Stimulated activated CD4-positive, alpha-beta T cell treated with anti-CD3 and anti-CD28 coated beads, Interleukin-4, amount 100 ng/mL, for 48 hours (primary cell): ENCODE measurements at places on chromosomes 11 and 22.

- no peak for DNase-seq
Observed at GRCh38 chr11:1567052-1567720, 4.9 kb downstream of the DUSP8 start.

- DNase-seq: no peak
Observed at GRCh38 chr11:73648121-73648520, 1.7 kb downstream of the PLEKHB1 start.

DNA sequence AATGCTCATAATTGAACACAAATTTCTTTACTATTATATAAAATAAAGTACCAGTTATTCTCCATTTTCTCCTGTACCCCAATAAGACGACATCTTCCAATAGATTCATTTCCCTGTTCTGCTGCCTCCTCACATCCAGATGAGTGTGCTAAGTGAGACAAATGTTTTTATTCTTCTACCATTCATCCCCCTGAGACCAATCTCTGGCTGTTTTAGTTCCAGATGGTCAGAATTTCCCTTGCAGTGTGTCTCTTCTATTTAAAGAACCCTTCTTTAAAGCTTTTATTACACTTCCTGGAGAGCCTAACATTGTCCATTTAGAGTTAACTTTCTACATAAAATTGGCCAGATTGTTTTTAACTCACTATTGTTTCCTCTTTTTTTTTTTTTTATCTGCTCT lies 41.2 kb upstream of the GLYATL1 start:
- no peak for DNase-seq

DNA sequence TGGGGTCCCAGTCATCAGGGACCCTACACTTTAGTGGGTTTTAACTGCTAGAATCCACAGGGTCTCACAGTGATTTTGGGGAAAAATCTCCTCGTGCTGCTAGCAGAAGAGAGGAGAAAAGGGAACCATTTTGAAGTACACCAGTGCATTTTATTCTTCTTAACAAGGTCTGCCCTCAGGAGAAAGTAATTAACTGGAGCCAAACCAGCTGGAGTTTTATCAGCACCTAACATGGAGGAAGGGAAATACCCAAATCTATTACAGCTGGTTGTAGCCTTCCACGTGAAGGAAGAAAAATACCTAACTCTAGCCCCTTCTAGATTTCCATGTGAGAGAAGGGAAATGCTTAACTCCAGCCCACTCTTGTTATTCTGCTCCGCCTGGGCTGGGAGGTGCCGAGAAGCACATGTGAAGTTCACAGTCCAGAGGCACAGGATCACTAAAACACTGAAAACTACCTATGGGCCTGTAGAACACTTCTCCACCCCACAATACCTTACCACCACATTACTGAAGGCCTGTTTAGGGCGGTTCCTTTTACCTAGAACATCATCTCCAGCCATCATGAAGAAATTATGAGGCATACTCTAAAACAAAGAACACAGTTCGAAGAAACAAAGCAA lies 31.3 kb upstream of the TEAD1 start:
- DNase-seq: no peak

- no peak for DNase-seq
Observed at GRCh38 chr11:74470526-74470925, 3.2 kb upstream of the KCNE3 start.

DNA sequence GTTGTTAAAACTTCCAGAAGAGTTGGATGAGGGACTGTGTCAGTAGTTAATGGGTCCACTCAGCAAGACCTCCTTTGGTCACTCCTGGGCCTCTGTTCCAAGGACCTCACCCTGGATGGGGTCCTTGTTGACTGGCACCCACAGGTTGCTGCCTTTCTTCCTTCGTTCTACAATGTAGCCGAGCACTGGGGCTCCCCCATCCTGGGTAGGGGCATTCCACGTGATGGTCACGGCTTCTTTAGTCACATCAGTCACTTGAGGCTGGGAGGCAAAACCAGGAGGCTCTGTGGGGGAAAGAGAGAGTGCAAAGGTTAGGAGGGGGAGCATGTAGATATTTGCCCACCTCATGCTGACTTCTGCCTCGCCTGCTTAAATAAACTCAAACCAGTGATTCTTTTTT lies 12.0 kb downstream of the TMEM86A start:
- DNase-seq: no peak

- no peak for DNase-seq
Observed at GRCh38 chr11:96960476-96960875, 570.7 kb downstream of the JRKL start.

DNA sequence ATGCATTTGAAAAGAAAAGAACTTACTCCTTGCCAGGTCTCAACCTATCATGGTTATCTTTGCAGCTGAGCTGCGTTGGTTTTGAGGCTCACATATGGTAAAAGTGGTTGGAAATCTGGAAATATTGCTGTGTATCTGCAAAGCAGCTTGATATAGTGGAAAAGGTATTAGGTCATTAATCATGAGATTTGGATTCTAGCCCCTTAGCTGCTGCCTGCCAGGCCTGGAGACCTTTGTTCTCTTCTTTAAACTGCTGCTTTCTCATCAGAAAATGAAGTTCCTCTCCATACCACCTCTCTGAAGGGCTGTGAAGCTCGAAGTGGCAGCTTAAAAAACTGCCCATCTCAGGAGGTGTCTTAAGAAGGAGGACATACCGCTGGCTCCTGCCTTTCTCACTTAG lies 5.7 kb downstream of the PPARA start:
- DNase-seq: no peak

DNA sequence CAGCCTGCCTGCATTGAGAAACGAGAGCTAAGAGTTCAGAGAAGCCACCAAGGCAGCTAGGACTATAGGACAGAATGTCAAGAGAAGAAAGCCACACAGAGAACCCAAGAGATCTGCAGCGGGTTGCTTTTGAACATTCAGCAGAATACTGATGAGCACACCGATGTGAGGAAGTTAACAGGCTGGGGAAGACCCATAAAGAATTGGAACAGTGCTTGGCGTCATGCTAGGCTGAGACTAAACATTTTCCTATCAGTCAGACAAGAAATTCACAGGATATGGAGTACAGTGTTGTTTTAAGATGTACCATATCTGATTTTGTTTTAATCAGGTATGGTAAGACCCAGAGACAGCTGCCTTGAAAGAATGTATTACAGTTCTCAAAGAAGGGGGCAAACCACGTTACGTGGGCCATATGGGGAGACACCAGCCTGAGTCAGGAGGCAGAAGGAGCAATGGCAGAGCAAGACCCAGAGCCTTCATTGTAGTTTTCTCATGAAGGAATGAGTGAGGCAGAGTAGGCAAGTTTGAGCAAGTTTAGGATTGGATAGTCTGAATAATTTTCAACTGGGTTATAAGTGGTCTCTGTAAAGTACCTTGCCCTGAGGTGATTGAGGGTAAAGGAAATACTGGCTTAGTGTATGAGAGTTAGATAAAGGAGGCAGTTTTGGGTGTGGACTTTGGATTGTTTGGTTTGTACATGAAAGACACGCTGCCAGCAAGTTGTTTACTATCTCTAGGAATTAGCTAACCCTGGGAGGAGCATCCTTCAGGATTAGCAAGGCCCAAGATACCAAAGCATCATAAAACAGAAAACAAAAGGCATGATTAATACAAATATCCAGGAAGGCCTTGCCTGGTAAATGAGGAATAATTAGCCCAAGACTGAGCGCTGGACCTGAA lies 14.3 kb downstream of the LRRC75B start:
- DNase-seq: no peak

DNA sequence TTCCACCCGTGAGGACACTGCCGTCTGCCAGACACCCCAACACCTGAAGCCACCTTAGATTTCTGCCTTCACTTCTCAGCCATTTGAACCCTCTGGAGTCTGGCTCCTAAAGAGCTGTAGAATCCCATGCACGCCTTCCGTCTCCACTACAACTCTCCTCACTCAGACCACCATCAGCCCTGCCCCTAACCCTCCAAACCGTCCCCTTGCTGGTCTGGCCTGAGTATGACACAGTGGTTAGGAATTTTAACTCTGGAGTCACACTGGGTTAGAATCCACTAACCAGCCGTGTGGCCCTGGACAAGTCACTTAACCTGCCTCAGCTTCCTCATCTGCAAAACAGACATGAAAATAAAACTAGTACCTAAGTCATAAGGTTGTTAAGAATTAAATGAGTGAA lies 3.0 kb downstream of the CNIH2 start:
- no peak for DNase-seq

GRCh38 chr22:49455595-49455994 lies 372.1 kb downstream of the BRD1 start:
- DNase-seq: no peak

GRCh38 chr11:2932850-2933251 lies 3.6 kb upstream of the PHLDA2 start:
- no peak for DNase-seq

- DNase-seq: no peak
Observed at GRCh38 chr11:123547180-123547579, 107.2 kb downstream of the SCN3B start.

- no peak for DNase-seq
Observed at GRCh38 chr11:34732831-34733230, 111.9 kb downstream of the EHF start.

DNA sequence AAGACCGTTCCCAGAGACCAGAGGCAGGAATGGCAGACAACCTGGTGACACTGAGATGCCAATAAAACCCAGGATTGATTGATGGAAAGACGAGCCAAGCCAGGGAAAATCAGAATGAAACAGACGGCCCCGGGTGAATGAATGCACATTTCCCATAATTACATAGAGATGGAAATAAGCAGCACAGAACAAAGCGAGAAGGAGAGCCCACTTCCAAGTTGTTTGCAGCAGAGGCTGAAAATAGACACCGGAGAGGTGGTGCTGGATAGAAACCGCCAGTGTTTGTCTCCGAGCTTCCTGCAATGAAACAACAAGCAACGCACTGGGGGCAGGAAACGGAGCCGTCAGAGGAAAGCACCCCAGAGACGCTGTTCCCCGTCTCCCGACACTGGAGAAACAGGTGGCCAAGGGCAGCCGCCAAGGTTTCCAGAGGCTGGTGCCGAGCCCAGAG lies 406.8 kb downstream of the SHANK2 start:
- DNase-seq: no peak

GRCh38 chr11:45900916-45901617 lies 6.0 kb downstream of the FREY1 start:
- DNase-seq: no peak

DNA sequence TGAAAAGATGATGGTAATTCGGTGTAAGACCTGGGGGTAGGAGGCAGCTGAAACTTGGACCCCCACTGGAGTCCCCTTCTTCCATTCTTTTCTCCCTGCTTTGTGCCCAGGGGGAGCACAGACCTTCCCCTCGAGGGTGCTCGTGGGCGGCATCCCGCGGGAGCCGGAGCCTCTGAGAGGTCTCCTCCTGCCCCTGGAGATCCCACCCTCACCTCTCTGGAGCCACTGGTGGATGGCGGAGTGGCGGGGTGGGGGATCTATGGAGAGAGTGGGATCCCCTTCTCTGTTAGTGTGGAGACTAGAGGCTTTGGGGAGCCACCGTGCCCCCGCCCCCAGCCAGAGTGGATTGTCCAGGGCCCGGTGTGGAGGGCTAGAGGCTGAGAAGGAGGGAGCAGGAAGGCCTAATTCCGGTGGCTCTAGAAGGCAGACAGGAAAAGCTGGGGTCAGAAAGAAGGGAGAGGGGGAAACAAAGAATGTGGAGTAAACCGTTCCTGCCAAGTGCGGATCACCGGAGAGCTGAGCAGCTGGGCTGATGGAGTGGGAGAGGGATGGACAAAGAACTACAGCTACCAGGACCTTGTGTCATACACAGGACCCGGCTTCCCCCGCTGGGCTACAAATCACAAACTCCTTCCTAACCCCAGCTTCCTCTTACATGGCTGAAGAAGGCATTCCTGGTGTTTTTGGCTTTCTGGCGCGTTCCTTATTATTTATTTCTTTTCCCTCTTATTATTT lies 41.9 kb downstream of the KCNJ1 start:
- no peak for DNase-seq

GRCh38 chr11:111736181-111736590 lies 30.0 kb downstream of the PPP2R1B start:
- no peak for DNase-seq

DNA sequence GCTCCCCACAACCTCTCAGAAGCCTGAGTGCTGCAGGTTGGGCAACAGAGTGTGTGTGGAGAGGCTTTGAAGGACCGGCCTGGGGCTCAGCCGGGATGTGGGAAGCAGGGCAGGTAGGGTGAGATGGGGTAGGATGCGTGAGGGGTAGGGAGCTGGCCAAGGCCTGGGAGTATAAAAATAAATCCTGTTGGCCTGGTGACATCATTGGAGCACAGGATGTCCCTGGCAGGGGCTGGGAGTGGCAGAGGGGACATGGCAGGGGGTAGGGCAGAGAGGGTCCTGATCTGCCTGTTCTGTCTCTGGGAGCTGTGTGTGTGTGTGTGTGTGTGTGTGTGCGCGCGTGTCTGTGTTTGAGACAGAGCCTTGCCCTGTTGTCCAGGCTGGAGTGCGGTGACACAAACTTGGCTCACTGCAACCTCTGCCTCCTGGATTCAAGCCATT lies 28.6 kb downstream of the TEF start:
- DNase-seq: no peak

DNA sequence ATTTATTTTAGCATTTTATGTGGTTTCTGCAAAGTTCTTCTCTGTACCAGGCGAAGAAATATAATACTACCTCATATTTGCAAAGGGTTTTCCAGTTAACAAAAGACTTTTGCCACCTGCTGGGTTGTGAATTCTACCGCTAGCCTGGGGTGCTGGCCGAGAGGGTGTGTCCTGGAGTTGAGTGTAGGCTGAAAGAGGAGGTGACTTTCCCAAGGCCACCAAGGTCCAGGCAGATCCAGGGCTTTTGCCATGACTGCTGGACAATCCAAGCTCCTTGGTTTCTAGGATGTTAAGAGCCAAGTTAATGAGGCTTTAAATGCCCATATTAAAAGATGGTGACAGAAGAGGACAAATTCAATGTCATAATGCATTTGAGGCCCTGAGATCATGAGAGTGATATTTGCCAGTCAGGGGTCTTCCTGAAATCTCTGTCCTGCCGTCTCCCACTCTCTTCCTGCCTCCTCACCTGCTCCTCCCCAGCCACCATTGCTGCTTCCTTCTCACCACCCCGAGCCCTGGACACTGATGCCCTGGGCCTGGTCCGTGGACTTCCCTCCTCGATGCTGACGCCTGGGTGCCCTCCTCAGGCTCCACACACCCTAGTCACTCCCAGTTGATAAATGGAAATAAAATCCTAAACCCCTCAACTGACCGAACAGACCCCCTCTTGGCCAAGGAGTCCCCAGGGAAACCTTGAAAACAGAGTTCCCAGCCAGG lies 825.6 kb downstream of the TBC1D22A start:
- no peak for DNase-seq

GRCh38 chr22:22588485-22589164 lies 29.6 kb upstream of the PRAME start:
- no peak for DNase-seq

GRCh38 chr22:44802956-44803355 lies 50.6 kb downstream of the ARHGAP8 start:
- DNase-seq: no peak

DNA sequence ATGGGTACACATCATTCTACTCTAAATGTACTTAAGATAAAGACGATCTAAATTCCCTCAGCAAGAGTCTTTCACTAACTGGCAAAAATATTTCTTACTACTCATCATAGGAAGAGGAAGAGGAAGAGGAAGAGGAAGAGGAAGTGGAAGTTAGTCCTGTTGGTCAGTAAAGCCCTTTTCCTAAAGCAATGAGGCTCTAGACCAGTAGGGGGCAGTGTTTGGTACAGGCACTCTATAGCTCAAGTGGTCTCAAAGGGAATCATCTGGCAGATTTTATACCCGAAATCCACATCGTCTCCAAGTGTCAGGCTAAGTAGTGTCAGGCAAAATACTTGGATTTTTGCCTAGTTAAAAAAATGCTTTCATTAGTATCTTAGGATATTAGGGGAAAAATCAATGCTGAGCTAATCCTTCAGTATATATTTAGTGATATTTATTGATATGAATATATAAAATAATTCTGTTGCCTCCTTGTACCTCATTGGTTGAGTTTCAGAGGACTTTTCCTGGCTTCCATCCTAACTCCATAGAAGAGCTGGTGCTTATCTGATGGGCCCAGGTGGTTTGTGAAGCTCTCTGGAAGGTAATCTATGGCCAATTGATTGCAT lies 7.7 kb downstream of the BLID start:
- DNase-seq: no peak
